ENCODE measurements at places on chromosomes 12 and 14.
A peak's percentile ranks its signal among the peaks of the same experiment; 100 is the strongest.

- no peak for DNase-seq
These were observed 10.7 kb upstream of the GPR68 start for GRCh38 chr14:91255026-91255695.

- DNase-seq = no peak
These were observed 2.5 kb downstream of the DUSP6 start for GRCh38 chr12:89349814-89350213.

- no peak for DNase-seq
These were observed 7.1 kb upstream of the CCDC175 start for GRCh38 chr14:59583755-59584154.

DNA sequence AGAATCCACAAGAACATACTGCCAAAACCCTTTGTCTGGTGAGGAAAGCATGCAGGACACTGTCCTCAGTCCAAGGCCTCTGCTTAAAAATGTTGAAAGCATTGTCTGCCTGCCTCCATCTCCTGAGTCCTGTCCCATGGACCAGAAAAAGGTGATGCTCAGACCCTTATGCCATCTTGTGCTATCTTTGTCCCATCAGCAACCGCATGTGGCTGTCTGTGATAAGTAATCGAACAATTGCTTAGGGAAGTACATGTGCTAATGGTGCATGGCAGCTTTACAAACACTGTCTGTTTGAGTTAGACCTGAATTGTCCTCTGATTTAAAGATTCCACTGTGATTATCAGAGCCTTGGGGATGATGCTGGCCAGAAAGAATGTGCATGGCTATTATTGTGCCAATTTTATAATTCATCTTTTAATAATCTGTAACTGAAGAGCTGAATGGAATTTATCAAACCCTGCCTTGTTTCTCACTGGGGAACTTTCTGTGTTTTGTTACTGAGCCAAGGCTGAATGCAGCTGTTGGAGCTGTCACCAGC is 177.5 kb downstream of the DACT1 start:
- DNase-seq = no peak

- DNase-seq = no peak
These were observed 309.0 kb downstream of the VRK1 start for GRCh38 chr14:97106166-97106565.

- DNase-seq = no peak
These were observed 21.9 kb upstream of the PGF start for GRCh38 chr14:74977164-74977900.

DNA sequence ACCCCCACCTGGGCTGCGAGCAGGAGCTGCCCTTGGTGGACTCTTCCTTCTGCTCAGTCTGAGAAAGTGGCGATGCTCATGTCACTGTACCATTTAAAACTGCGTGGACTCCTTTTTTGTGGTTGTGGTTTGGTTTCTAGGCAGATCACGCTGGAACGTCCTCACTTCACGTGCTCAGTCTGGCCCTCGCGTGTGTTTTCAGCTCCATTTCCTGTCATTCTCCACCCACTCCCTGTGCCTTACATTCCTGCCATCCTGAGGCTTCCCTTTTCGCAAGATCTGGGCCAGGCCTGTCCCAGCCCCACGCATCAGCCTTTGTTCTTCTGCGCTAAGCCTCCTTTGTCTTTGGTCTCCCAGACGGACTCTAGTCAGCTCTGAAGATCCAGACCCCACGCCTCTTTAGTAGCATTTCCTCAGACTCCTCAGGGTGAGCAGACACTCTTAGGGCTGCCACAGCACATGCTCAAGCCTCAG is 105.4 kb downstream of the FBXL14 start:
- no peak for DNase-seq

DNA sequence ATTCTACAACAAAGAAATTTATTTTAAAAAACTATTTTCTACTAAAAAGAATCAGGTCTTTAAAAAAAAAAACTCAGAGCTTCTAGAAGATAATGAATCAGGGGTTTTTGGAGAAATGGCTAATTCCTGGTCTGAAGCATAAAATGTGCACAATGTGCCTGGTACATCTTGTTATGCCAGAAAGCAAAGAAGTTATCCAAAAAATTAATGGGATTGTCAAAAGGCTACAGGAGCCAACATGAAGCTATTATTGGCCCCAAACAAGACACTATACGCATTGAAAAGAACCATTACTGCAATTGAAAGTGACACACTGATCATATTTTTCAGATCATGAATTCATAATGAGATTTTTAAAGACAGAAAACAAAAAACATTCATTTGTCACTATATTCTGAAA is 19.3 kb upstream of the TUBA1A start:
- no peak for DNase-seq

DNA sequence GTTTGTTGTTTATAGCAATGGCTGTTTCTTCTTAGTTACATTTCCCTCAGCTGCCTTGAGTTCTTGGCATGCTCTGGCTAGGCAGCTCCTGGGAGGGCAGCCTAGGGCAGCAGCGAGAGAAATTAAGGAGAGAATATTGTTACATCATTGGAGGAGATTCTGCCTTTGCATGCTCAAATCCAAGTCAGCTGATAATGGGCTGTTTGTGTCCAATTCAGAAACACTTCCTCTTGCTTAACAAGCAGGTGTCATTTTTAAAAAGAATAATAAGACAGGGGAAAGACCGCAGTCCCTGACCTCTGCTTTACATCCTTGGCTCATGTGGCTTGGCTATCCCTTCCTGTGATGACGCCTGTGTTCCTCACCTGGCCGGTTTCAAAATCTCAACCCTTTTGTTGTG is 76.9 kb downstream of the ESR2 start:
- no peak for DNase-seq

DNA sequence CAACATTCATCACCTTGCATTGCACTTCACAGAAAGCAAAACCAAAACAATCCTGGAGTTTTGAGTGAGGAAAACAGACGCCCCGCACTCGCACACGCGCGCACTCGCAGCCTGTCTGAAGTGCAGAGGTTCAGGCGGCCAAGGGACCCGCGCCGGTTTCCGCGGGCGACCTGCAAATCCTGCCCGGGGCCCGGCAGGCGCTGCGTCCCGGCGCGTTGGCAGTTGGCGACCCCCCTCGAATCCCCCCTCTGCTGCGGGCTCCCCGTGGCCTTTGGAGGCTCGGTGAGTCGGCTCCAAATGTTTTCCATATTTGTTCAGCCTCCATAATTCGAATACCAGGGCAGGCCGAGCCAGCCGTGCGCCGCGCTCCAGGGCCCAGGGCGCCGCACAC is at the start of gene SSPN:
TSS of gene SSPN (plus strand) at position 324 of the 391 bp plus-strand sequence. CDS start 100 bp downstream, outside the sequence.
- no peak for DNase-seq

- DNase-seq = peak; percentile 36
These were observed 35.4 kb downstream of the SPTLC2 start for GRCh38 chr14:77580964-77581505.

DNA sequence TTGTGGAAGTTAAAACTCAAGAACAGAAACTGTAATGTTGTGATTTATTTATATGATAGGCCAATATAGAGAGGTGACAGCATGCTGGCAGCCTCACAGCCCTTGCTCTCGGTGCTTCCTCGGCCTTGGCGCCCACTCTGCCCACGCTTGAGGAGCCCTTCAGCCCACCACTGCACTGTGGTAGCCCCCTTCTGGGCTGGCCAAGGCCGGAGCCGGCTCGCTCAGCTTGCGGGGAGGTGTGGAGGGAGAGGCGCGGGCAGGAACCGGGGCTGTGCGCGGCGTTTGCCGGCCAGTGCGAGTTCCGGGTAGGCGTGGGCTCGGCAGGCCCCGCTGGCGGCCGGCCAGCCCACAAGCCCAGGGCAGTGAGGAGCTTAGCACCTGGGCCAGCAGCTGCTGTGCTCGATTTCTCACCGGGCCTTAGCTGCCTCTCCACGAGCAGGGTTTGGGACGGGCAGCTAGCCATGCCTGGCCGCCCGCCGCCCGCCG is 65.8 kb upstream of the SLC8A3 start:
- DNase-seq = peak; percentile 9

- DNase-seq = no peak
These were observed 40.5 kb downstream of the RASSF3 start for GRCh38 chr12:64650762-64651161.

- DNase-seq = no peak
These were observed 42.5 kb upstream of the MYBPC1 start for GRCh38 chr12:101552277-101552676.

Data from immature natural killer cell (primary cell).